Inflammatory macrophage treated with lipopolysaccharide for 1 hour (primary cell): ENCODE measurements at places on chromosomes 16 and 17.

GRCh38 chr17:4583782-4584100 is 588 bp upstream of the SMTNL2 start:
- no peak for DNase-seq

GRCh38 chr17:8912084-8912981 is 44.9 kb upstream of the PIK3R6 start:
- DNase-seq, result no peak

GRCh38 chr16:49075709-49076108 is 205.9 kb downstream of the CBLN1 start:
- DNase-seq, result no peak

GRCh38 chr17:18950346-18950745 is 1.6 kb upstream of the SLC5A10 start:
- DNase-seq, result no peak

GRCh38 chr17:55319933-55320593 is 55.3 kb downstream of the HLF start:
- DNase-seq, result no peak

- DNase-seq, result peak; percentile 96
Observed at GRCh38 chr16:28543072-28543471, 4.3 kb upstream of the NUPR1 start.

DNA sequence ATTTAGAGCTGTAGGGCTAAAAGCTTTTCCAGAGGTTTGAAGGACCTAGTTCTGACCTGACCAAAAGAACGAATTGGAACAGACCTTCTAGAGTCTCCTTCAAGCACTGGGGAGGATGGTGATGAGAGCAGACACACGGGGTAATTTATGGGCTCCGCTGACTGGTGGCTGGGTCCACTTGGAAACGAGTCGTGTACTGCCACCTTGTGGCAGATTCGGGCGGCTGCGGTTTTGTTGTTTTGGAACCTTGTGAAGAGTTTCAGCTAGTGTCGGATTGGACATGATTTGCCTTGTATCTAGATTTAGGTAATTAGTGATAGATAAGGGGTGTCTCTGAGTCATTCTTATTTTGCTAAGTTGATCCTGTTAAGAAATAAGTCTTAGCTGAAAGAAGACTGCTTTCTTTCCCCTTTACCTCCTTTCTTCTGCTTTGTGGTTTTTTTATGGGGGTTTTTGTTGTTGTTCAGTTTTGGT is 98.9 kb downstream of the AATF start:
- DNase-seq, result peak; percentile 94

- DNase-seq, result no peak
Observed at GRCh38 chr17:64498308-64499203, 1.7 kb upstream of the POLG2 start.

GRCh38 chr17:72702998-72703397 is 389.5 kb downstream of the SLC39A11 start:
- DNase-seq, result no peak

DNA sequence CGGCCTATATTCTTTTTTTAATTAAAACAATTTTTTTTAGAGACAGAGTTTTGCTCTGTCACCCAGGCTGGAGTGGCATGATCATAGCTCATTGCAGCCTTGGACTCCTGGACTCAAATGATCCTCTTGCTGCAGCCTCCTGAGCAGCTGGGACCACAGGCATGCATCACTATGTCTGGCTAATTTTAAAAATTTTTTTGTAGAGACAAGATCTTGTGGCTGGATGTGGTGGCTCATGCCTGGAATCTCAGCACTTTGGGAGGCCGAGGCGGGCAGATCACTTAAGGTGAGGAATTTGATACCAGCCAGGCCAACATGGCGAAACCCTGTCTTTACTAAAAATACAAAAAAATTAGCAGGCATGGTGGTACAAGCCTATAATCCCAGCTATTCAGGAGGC is 54.8 kb upstream of the MSI2 start:
- no peak for DNase-seq

GRCh38 chr16:78462288-78463208 is 363.1 kb downstream of the WWOX start:
- DNase-seq, result no peak

GRCh38 chr17:64240261-64240740 is 22.8 kb downstream of the TEX2 start:
- DNase-seq, result peak; percentile 65

GRCh38 chr16:21128991-21129390 is 21.7 kb downstream of the DNAH3 start:
- no peak for DNase-seq

DNA sequence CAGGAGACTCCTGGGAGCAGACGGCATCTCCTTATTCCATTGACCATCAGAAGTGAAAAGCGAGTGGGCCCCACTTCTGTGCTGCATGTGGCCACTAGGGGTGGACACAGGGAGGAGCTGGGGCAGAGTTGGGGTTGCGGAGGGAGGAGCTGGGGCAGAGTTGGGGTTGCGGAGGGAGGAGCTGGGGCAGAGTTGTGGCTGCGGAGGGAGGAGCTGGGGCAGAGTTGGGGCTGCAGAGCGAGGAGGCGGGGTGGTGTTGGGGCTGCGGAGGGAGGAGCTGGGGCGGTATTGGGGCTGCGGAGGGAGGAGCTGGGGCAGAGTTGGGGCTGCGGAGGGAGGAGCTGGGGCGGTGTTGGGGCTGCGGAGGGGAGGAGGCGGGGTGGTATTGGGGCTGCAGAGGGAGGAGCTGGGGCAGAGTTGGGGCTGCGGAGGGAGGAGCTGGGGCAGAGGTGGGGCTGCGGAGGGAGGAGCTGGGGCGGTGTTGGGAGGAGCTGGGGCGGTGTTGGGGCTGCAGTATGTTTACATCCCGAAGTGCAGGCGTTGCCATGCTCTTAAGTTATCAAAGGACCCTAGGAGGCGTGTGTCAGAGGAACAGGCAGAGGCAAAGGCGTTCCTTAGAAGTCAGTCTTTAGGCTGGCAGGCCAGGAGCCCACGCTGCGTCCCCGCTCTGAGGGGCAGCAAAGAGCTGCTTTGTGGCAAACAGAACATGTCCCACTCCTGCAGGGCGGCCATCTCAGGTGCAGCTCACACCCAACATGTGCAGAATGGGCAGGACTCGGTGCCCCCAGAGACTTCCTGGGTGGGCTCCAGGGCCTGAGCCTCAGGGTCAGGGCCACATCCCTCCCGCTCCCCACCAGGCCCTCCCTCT is 76.0 kb downstream of the ZNF778 start:
- DNase-seq, result no peak

DNA sequence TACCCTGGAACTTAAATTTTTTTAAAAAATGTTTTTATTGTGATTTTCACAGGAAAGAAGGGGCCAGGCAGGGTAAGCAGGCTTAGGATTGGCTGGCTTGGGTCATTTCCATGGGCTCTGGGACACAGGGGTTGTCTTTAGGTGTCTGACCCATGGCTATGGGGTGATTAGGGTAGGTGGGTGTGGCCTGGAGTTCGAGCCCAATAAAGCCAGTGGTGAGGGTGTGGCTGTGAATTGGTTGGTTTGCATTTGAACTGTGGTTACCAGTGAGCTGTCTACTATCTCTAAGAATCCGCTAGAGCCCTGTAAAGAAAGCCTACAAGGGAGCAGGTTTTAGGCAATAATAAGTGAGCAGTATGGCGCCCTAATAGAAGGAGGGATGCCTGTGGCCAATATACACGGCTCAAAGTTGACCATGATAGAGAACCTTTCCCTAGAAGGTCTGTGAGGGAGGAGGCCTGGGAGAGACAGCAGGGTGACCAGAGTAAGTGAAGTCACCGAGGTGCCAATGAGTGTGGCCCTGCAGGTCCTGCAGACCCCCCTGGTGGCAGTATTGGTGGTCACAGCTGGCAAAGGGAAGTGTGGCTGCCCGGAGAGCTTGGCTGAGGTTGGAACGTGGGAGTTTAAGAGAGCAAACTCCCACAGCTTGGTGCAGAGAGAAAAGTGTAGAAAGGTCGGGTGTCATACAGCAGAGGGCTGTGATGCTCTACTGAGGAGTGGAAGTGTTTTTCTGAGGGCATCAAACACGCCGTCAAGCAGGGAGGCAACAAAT is 454.0 kb downstream of the WWOX start:
- no peak for DNase-seq

GRCh38 chr17:30922235-30923030 is 688 bp downstream of the ADAP2 start:
- peak; percentile 13 for DNase-seq

DNA sequence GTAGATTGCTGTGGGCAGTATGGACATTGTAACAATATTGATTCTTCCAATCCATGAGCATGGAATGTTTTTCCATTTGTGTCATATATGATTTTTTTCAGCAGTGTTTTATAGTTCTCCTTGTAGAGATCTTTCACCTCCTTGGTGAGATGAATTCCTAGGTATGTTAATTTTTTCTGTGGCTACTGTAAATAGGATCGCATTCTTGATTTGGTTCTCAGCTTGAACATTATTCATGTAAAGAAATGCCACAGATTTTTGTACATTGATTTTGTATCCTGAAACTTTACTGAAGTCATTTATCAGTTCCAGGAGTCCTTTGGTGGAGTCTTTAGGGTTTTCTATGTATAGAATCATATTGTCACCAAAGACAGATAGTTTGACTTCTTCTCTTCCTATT is 19.7 kb upstream of the CDR2 start:
- DNase-seq, result no peak

GRCh38 chr16:50644729-50645128 is 36.4 kb downstream of the SNX20 start:
- peak; percentile 28 for DNase-seq
